ENCODE measurements at places on chromosomes 1 and 21.

GRCh38 chr1:221016751-221017150, 137.5 kb downstream of the HLX start:
- no peak for DNase-seq

DNA sequence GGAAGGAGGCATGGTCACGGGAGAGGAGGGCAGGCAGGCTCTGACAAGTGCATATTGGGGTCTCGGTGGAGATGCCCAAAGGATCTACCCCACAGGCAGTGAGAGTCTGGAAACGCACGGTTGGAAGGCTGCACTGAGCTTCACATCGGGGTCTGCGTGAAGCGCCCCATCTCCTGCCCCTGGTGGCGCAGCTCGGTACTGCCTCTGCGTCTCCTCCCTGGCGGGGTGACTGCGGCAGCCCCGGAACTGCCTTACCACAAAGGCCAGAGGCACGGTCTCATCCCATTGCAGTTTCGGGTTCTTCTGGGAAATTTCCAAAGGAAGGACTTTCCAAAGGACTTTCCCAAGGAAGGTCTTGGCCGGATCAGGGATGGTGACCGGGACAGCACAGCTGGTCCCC, 69.2 kb upstream of the AJAP1 start:
- DNase-seq = no peak

GRCh38 chr1:63740432-63740831, 33.4 kb upstream of the ROR1 start:
- no peak for DNase-seq

GRCh38 chr21:43859747-43860214, 5.2 kb upstream of the AGPAT3 start:
- DNase-seq = no peak

DNA sequence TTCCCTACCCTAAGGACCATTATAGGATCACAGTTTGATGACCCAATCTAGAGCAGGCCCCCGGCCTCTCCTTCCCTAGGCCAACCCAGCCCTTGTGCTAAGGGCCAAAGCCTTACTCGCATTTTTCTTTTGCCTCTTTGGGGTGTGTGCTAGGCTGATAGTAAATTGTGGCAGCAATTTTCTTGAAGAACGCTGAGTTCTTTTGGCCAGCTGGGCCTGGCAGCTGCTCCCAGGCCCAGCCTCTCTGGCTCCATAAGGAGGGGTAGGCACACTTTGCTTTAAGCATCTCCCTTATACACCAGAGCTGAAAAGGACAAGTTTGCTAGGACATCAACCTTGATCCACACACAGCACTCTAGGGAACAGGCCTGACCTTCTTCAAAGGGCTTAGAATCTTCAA, 4.2 kb downstream of the OLFML2B start:
- DNase-seq = no peak

- no peak for DNase-seq
Measured at GRCh38 chr1:181050922-181051321, 17.1 kb downstream of the MR1 start.

GRCh38 chr21:45629046-45629981, 14.2 kb upstream of the PCBP3 start:
- DNase-seq = no peak

GRCh38 chr1:119651641-119652040, 3.6 kb upstream of the ZNF697 start:
- no peak for DNase-seq

DNA sequence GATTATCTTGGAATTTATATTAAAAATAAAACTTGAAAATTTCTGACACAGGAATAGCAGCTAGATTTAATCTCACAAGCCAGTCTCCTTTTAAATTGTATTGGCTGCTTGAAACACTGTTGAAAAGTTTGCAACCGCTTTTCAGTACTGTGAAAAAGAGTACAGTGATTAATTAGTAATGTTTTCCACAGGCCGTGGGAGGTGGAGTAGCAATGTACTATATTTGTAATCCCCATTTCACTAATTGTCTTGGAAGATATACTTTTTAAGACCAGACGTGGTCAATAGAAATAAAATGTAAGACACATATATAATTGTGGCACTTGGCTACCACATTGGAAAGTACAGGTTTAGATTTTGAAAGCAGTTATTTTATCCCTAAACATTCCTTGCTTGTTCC, 40.8 kb upstream of the MYOCOS start:
- DNase-seq = no peak

DNA sequence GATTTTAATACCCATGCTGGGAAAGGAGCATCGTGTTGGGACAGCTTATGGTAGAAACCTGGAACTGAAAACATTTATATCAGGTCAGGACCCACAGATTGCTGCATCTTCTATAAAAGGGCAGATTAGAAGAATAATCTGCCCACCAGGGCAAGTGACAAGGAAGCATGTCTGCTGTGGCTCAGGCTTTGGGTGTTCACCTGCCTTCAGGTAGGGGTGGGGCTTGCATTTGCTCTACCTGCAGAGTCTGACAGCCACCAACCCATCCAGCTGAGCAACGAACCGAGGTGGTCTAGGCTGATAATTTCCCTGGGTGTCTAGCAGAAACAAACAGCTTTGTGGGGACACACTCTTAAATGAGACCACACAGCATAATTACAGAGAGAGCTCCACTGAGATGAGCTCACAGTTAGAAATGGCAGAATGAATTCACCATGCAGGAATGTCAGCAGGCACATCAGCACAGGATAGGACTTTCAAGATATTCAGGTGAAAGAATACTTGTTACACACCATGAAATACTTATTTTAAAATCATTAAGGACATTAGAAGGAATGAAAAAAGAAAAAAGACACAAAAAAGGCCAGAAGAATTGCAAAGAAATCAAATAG, 36.1 kb upstream of the B3GALT5 start:
- DNase-seq = no peak

- no peak for DNase-seq
Measured at GRCh38 chr1:94819945-94820746, at the start of gene SLC44A3. Gene SLC44A3 (plus strand): TSS chr1:94820357. CDS start chr1:94820452, 95 bp downstream.

DNA sequence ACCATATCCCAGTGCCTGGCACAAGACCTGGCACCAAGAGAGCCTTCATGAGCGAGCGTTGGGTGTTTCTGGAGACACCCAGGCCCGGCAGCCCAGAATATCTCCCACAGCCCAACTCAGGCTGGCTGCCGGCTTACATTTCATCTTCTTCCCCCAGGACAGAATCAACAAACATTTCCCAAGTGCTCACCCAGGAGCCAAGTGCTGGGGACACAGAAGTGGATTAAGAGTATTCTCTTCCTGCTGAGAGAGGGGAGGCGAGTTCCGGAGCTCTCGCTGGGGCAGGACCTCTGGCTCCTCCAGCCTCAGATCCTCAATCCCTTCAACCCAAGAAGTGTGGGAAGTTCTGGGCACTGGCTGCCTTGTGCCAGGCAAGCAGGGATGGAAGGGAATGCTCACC, 23.6 kb downstream of the IFFO2 start:
- no peak for DNase-seq

DNA sequence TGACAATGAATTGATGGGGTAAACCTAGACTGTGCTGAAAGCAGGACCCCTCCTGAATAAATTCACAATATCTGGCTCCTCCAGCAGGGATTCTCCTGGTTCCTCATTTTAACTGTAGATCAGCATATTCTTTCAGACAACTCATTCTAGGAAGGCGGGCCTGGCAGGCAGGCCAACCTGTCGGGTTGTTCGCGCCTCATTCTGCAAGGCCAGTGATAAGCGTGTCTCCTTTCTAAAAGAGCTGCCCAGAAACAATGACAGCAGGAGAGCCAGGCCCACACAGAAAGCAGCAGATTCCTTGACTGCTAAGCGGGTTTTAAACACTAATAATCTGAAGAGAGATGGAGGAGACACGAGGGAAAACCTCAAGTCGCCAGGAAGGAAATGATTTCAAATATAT, 70.0 kb downstream of the NTPCR start:
- DNase-seq = no peak

DNA sequence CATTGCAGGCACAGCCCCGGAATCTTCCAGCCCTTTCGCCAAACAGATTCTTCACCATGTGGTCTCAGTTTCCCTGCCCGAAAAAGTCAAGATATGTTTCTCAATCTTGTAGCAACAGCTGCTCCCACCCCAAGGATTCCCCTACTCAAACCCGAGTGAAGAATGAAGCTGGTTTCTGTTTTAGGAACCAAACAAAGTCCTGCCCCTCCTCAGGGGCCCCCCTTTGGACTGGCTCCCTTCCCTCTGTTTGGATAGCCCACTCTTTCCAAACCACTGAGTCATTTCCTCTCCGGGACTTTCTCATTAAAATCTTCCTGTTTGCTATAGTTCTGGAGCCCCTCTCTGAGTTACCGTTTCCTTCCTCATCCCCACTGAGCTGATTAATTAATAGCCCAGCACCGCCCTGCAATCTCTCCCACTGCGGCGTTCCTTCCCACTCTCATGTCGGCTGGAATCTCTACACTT, 100.9 kb downstream of the TSEN15 start:
- no peak for DNase-seq

- DNase-seq = no peak
Measured at GRCh38 chr1:156760092-156760795, 7.1 kb upstream of the PRCC start.

GRCh38 chr1:217027403-217028080, 304.3 kb upstream of the ESRRG start:
- no peak for DNase-seq

DNA sequence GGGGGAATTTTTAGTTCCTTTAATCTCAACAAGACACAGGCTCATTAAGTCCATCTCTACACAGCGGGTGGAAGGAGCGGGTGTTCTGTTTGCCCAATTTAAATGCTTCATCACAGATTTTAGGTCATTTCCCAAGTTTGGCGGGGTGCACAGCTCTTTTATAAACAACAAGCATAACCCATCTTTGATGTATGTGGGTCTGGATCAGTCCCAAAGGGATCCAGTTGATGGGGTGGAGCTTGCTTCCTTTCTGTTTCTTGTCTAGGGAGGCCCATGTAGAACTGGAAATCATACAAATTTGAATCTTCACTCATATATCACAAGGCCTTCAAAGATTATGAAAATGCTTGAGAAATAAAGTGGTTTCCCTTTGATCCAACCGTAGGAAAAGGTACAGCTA, 140.5 kb upstream of the C8B start:
- no peak for DNase-seq

- peak; percentile 72 for DNase-seq
Measured at GRCh38 chr1:116508984-116509980, 61.5 kb downstream of the CD58 start.

DNA sequence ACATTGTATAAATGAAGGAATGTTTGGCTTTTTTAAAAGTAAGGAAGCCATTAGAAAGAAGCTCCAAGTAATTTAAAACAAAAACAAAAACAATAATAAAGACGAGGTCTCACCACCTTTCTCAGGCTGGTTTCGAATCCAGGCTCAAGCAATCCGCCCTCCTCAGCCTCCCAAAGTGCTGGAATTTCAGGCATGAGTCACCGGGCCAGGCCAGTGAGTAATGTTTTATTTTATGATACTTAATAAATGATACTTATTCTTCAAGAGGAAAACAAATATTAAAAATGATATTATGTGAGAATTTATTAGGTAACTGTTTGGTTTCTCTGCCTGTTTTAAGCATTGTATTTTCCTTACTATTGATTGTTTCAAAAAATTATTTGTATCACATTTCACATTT, 201.4 kb upstream of the BRINP3 start:
- no peak for DNase-seq

DNA sequence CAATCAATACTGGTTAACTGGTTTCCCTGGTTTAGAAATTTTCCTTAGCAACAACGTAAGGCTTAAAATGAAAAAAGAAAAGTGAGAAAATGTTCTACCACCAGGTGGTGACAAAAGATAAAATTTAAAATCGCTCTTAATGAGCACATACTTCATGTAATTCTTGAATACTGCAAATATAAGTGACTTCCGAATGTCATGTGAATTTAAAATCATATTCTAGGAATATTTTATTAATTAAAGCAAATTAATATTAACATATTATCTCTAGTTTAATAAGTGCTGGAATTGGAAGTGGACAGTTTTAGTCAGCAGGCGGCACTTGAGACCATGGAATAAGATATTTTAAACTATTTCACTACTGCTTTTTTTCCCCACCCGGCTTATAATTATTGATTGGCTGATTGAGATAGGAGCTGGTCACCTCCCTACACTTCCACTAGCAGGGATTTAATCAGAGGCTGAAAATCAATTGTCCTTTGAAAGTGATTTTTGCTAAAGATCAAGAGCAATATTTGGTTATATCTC, 5.0 kb upstream of the ADAMTS1 start:
- peak; percentile 19 for DNase-seq

DNA sequence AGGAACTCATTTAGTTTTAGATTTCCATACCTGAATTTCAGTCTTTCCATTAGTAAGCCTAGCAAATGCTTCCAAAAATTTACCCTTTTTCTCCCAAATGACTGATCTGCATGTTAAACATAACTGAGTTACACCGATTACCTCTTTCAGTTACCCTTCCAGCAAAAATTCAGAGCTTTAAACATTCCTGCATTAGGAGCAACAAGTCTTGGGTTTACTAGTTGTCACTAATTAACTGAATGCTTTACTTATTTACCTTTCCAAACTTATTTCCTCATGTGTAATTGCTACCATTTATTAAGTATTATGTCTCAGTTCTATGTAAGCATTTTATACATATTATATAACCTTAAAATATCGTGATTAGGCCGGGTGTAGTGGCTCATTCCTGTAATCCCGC, 3.1 kb downstream of the LAMTOR5 start:
- DNase-seq = no peak

- DNase-seq = no peak
Measured at GRCh38 chr1:183512450-183512849, 40.2 kb downstream of the SMG7 start.

- no peak for DNase-seq
Measured at GRCh38 chr1:151593730-151594129, 18.1 kb upstream of the SNX27 start.

- DNase-seq = no peak
Measured at GRCh38 chr1:89973471-89974127, 21.3 kb upstream of the ZNF326 start.

- DNase-seq = no peak
Measured at GRCh38 chr1:205994346-205994745, 8.8 kb downstream of the RAB7B start.

DNA sequence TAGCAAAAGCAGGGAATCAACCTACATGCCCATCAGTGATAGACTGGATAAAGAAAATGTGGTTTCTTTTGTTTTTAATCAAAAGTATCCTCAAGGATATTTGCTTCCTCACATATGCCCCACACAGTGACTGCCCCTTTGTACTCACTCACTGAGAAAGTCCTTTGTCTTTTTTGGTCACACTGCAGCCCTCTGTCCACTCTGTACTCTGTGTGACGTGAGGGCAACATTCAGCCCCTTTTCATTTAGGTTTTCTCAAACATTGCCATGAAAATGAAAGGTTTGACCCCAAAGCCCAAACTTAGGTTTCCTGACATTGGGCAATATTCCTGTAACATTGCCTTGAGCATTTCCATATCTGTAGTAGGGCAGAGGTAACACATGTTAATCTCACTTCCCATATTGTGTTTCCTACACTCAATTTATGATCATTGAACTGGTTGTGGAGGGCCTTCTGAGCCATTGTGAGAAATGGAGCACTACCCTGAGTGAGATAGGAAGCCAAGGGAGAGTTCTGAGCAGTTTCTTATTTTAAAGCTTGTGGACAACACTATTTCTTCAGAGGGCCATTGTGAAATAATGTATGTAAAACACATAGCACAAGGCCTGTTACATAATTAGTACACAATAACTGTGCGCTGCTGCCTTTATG, 501.9 kb upstream of the C1orf87 start:
- no peak for DNase-seq
